ENCODE measurements at places on chromosomes 2 and 18.

- DNase-seq, result peak; percentile 93
Measured at GRCh38 chr2:169072163-169072925, 3.0 kb downstream of the DHRS9 start.

DNA sequence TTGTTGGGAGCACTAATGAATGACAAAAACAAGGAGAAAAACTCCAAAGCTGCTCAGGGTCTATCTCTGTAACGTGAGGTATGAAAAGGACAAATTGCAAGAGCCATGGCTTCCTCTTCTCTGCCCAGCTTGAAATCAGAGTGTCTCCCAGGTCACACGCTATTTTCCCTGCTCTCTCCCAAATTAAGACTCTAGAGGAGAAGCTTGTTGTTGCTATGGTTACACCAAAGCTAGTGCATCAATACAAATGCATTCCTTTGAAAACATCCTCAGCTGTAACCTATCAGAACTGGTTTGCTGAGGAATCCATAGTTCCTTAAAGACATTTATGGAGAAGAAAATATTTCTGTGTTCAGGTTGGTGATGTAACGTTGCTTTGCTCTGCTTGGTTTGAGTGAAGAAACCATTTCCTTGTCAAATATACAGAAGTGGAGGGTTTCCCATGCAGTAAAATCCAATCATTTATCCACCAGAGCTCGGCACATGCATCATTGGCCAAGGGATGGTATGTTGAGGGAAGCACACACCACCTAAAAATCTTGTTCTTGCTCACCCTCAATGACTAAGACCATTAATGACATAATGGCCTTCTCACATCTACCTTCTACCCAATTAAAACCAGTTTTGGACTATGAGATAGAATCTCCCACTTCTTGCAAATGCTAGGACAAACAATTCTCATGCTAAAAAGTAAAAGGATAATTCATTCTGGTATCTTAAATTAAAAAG lies 2135.6 kb upstream of the CELF4 start:
- DNase-seq, result no peak

DNA sequence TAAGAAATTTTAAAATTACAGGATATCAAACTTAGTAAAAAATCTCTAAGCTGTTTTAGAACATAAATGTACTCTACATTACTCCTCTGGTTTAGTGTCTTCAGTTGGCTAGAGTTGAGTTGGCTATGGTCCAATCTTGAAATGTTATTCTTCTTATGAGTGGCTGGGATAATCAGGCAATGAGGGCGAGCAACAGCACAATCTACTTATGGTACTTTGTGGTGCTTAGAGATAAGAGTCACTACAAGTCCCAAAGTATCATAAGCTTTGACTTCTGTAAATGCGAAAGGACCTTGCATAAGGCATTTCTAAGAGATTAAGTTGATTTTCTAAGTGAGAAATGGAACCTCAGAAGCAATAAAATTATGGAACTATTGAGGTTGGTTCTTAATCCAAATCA lies 361.7 kb downstream of the GPD2 start:
- no peak for DNase-seq

GRCh38 chr2:207474863-207475485 lies 54.8 kb upstream of the CREB1 start:
- DNase-seq, result peak; percentile 83

DNA sequence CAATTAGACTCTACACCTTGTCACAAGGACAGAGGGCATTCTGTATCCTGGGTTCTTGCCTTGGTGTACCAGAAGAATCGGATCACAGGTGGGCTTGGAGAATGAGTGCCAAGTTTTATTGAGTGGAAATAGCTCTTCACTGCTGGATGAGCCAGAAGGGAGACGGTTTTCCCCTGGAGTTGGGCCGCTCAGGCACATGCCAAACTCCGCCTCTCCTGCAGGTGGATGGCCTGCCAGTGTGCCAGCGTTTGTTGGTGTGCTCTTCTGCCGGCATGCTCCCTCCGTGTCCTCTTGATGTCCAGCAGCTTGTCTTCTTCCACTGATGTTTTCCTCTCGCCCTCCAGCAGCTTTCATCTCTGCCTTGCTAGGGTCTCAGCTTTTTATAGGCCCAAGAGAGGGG lies 115.5 kb upstream of the RAB27B start:
- DNase-seq, result no peak

DNA sequence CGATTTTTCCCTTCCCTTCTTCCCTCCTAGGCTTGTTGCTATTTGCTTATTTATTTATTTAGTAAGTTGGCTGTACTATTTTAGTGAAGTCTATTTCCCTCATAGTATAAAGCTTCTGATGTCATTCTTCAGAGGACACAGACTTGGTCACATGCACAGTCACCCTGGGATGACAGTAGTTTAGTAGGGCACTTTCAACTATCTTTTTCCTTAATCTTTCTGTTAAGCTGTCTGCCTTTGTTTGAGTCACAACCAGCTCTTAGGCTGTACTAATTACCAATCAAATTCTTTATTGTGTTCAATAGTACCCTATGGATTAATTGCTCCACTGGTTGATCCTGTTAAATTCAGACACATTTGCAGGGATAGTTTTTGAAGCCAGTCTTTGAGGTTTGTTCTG lies 26.9 kb upstream of the RAB31 start:
- peak; percentile 65 for DNase-seq

DNA sequence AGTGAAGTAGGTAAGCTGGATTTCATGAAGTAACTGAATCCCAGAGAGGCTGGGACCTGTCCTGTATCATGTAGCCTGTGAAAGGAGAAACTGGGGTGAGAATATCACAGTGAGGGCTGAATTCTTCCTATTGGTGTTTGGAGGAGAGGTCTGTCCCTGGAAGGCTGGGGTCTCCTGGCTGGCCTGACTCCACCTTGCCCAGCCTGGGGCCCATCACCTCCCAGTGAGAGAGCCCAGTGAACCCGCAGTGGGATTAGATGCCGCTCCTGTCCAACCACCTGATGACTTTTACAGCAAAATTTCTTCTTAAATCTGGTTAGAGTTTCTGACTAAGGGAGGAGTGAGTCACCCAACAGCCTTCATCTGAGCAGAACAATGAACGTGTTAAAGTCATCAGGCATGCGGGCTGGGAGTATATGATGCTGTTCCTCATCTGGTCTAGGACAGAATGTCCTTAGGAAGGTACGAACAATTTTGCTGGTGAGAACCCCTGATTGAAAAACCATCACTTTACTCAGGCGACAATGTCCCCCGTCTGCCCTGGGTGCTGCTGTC lies 152.9 kb downstream of the LPIN1 start:
- DNase-seq, result no peak

GRCh38 chr2:219637842-219638185 lies 10.4 kb downstream of the SLC4A3 start:
- no peak for DNase-seq

GRCh38 chr2:26540961-26541360 lies 63.0 kb upstream of the OTOF start:
- DNase-seq, result no peak

DNA sequence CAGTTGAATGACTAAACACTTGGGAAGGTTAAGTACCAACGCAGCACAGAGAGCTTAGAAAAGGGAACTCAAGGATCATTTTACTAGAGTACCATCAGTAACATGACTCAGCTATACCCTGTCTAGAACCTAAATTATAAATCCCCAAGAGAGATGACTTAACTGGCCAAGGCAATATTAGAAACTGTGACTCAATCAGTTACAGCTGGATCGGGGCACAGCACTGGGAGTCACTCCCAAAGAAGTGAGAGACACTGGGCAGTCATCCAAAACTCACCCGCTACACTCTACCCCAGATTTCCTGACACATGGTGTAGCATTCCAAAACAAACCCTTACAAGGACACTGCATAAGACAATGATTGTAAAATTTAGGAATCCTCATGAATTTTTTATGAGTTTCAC lies 17.7 kb downstream of the IWS1 start:
- peak; percentile 94 for DNase-seq

DNA sequence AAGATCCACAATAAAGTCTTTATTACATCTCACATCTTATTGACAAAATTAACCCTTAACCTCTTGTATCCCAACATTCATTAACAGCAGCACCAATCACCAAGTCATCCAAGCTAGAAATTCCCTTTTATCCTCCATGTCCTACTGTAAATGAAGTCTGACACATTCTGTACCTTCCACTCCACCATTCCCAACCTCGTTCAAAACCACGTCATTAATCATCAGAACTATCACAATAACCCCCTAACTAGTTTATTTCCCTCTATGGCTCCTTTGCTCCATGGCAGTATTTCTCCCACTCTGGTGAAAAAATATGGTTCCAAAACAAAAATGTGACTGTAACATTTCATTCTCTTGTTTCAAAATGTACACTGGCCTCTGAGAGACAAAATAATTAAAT lies 1626.2 kb downstream of the LRP1B start:
- no peak for DNase-seq

GRCh38 chr2:196266855-196267254 lies 95.5 kb upstream of the STK17B start:
- DNase-seq, result no peak

- no peak for DNase-seq
Measured at GRCh38 chr18:4271952-4272351, 183.2 kb downstream of the DLGAP1 start.

GRCh38 chr2:238087211-238087610 lies 12.9 kb upstream of the ESPNL start:
- DNase-seq, result peak; percentile 42

GRCh38 chr2:241978670-241979069 lies 109.1 kb downstream of the RTP5 start:
- DNase-seq, result no peak

DNA sequence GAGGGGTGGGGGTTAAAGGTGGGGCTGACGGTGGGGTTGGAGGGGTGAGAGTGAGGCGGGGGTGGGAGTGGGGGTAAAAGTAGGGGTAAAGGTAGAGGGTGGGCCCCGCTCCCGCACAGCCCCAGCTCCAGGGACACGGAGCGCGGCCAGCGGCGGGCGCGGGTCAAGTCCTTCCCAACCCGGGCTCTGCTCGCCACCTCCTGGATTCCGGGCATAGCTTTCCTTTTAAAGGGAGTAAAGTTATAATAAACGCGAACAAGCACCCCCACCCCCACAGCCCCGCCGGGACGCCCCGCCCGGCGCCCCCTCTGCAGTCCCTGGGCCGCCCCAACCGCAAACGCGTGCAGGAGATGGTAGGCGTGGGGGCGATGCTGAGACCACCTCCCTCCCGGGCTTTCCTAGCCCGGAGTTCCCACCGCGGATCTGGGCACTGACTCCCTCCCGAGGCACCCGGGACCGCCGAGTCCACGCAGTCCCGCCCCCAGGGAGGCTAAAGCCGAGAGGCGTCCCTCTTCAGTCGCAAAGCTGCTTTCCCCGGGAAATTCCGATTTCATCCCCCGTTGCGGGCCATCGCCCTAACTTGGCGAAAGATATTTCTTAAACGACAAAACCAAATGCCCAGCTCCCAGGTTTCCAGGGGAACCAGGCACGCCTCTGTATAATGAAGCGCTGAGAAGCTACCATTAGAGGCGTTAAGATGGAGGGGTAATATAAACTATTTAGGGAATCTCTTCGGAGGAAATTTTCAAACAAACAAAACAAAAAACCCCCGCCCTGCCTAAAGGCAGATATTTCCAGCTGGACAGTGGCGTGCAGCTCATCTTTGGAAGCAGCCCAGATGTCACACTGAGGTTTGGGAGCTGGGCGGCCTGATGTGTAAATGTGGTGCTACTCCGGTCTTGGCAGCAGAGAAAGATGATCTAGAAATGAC lies at the start of gene LIMS2:
Gene LIMS2 (minus strand): TSS at position 200 of the 931 bp plus-strand sequence. CDS start 506 bp downstream, outside the sequence.
- DNase-seq, result peak; percentile 82

GRCh38 chr2:38948387-38948882 lies 58.8 kb downstream of the ARHGEF33 start:
- no peak for DNase-seq

DNA sequence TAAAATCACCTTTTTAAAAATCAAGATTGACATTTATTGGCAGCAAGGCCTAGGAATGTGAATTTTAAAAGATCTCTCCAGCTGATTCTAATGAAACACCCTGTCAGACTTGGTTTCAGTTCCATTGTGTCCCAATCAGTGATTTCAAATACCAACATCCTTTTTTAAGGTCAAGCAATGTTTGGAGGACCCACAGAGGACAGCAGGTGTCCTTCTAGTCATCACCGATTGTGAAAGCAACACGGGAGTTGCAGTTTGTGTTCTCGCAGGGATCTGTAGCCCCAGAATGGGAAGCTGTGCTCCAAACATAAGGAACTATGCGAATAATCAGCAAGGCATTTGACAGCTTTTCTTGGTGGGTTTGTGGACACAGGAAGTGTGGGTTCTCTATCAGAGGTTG lies 4.5 kb upstream of the KIDINS220 start:
- DNase-seq, result peak; percentile 58

- DNase-seq, result no peak
Measured at GRCh38 chr2:74262681-74263080, 64.3 kb downstream of the MTHFD2 start.

DNA sequence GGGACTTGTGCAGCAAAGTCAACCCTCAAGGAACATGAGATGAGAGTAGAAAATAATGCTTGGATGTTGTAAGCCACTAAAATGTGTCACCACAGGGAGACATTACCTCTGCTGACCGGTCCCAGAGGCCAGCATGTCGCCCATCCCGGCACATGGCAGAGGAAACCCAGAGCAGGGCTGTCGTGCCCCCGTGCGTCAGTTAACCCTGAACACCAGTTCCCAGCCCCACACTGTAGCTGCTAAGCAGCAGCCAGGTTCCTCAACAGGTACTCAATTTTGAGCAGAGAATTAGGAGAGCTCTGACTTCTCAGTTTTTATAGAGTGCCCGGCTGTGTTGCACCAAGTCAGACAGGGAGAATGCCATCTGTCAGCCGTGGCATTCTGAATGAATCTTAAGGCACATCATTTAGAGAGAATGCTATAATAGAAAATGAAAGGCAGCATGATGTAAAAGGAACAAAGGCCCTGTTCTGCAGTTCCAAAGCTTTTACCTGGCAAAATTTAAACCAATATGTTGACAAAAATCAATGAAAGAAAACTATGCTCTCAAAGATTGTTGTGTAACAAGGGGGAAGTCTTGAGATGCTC lies 307.9 kb downstream of the METTL4 start:
- DNase-seq, result no peak

All from suppressor macrophage treated with lipopolysaccharide for 1 hour (primary cell).